ENCODE measurements at places on chromosomes 2 and 18.

GRCh38 chr18:62280786-62281185 lies 44.3 kb upstream of the TNFRSF11A start:
- no peak for DNase-seq

DNA sequence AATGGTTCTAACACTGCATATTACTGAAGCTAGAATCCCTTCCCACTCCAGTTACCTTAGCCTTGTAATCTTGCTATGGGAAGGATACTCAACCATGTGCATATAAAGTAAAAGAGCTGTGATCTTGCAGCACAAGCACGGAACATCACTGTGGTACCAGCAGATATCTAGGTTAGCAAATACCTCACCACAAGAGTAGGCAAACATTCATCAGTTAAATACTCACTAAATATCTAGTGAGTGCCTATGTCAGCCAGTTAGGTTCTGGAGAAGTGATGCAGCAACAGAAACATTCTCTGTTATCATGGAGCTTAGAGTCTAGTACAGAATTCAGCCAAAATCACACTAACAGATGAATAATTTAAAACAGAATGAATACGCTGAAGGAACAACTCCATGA lies 349.6 kb upstream of the UBE2E3 start:
- no peak for DNase-seq

DNA sequence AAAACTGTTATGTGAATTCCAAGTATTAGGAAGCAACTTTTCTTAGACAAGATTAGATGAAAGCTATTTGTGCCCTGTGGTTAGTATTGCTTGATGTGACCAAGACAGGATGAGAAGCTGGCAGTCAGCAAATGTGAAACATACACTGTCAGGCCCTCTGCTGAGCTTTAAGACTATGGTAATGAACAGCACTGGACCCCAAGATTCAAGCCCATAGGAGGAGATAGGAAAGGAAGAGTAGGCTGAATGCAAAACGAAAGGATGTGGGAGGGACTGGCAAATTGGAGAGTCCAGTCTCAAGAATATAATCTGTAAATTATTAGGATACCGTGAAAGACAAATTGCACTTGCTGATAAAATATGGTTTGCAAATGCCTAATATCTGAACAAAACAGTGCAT lies 16.4 kb downstream of the BZW1 start:
- DNase-seq = no peak

DNA sequence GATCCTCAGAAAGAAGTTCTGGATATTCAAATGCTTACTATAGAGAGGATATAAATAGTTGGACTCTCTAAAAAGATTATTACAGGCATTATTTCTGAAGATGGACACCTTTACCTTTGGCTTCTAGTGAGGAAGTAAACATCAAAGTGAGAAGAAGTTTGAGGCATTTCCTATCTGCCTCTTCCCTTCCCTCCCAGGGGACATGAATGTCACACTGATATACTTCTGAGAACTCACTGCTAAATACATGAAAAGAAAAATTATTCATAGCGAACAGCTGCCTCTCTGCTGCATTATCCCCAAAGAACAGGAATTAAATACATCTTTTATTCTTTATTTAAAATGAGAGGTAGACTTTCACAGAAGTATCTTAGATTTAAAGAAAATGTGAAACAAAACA lies 63.6 kb upstream of the PGAP1 start:
- DNase-seq = no peak

DNA sequence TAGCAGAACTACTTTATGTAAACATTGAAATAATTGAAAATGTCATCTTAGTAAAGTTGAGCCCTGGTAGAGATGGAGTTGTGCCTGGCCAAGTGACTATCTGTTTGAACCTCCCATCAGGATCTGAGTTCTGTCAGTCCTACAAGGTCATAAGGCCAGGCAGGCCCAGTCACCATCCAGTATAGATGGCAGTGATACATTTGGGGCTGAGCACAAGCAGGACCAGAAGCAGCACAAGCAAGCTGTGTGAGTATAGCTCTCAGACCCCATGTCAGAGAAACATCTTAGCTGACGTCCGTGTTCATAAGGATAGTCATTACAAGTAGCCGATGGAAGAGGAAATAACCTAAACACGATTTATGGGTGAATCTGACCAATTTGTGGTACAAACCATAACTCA lies 44.5 kb upstream of the RBMS1 start:
- DNase-seq = no peak

- DNase-seq = no peak
These were observed 418.2 kb upstream of the ZEB2 start for GRCh38 chr2:144937910-144938709.

GRCh38 chr18:45562567-45563479 lies 52.5 kb upstream of the SLC14A2 start:
- no peak for DNase-seq

- DNase-seq = peak; percentile 96
These were observed 3.4 kb upstream of the DUSP2 start for GRCh38 chr2:96148410-96149217.

DNA sequence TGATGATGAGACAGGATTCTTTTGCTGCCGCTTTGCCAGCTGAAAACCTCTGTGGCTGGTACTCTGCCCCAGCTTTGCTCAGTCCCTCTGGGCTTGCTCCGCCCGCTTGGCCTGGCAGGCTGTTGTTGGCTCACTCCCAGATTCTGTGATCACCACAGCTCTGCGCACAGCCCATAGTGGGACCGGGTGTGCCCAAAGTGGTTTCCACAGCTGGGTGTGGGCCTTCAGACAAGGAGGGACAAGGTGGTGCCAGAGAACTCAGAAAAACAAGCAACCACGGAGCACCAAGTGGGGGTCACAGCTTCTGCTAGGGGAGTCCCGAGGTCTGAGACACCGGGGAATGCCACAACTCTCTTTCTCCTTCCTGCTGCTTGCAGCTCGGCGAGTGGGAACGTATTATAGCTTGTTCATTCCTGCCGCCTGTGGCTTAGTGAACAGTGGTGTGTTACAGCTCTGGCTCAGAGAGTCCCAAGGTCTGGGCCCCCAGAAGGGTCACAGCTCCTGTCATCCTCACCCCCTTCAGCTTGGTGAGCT lies 9.2 kb upstream of the KYNU start:
- DNase-seq = no peak

DNA sequence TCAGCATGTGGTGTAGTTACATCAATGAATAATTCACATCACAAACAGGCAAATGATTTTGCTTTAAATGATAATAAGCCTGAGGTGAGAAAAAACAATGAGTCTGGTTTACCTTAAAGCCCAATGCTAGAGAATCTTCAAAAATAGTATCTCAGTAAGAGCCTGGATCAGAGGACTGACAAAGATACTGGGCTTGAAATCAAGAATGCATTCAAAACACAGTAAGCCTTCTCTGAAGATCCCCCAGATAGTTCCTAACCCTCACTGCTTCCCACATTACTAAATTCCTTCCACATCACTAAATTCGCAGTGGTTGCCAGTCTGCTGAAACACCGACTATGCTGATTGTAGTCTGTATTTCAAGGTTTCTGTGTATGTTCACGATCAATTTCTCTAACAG lies 514.9 kb downstream of the SUCLG1 start:
- DNase-seq = no peak

GRCh38 chr2:216388046-216388884 lies 16.0 kb upstream of the MARCHF4 start:
- DNase-seq = no peak

- DNase-seq = no peak
These were observed 50.8 kb downstream of the AGAP1 start for GRCh38 chr2:235544689-235544969.

- DNase-seq = no peak
These were observed 77.0 kb downstream of the EPC2 start for GRCh38 chr2:148721520-148721931.

- no peak for DNase-seq
These were observed 215.8 kb upstream of the ITGA4 start for GRCh38 chr2:181241366-181241765.

GRCh38 chr2:30234180-30234971 lies 3.0 kb downstream of the LBH start:
- no peak for DNase-seq

- no peak for DNase-seq
These were observed 1.1 kb upstream of the RNU4ATAC start for GRCh38 chr2:121529439-121530211.

- DNase-seq = no peak
These were observed 200.0 kb downstream of the SLC4A10 start for GRCh38 chr2:161824226-161824625.

DNA sequence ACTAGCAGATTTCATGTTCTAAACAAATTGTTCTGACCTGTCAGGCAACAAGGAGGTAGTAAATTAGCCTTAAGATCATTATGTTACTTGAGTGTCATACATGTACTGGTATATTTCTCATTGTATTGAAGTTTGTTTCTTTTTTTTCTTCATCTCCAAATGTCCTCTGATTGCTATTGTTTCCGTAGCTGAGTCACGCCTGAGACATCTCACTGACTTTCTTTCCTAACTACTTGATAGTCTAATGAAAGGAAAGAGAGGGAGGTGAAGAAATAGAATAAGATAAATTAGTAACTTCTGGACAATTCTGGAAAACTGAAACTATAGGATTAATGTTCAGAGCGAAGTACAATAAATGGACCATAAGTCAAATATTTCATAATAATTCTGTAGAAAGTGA lies 1049.9 kb downstream of the TSN start:
- DNase-seq = no peak

DNA sequence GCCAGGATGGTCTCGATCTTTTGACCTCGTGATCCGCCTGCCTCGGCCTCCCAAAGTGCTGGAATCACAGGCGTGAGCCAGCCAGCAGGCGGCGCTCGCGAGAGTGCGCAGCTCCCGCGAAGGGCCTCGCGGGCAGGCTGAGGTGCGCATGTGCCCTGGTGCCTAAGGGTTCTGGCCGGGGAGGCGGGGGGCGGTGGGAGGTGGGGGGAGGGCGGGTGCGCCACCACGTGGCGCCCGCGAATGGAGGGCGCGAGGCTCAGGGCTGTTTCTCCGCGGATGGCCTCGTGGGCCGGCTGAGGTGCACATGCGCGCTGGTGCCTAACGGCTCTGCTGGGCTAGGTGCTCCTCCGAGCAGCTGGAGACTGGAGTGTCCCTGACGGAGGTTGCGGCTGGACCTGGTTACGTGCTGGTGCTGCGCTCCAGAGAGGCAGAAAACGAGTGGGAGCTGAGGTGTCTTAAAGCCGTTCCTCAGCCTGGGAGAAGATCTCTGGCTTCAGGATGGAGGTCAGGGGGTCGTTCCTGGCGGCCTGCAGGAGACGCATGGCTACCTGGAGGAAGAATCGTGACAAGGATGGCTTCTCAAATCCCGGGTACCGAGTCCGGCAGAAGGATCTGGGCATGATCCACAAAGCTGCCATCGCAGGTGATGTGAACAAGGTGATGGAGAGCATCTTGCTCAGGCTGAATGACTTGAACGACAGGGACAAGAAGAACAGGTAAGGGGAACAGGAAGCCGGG lies at the start of gene ANKRD62:
ANKRD62 (plus strand) TSS at position 324 of the 738 bp plus-strand sequence; CDS start at position 499, 175 bp downstream.
- no peak for DNase-seq

Data from stimulated activated CD4-positive, alpha-beta T cell treated with anti-CD3 and anti-CD28 coated beads, Interleukin-12 subunit alpha, Interleukin-12 subunit beta, amount 100 ng/mL, for 24 hours (primary cell).